ENCODE measurements at places on chromosomes 5 and 9. TPM values are rescaled to one million over a fixed set of nuclear protein-coding genes. Genes with fewer than 3 reads are reported as not detected.

PDE6A gene
- total RNA-seq = not detected

FCN2 gene
- total RNA-seq = not detected

PTGR1 gene
- 43.5 TPM for total RNA-seq

RANBP3L gene
- 2.3 TPM for total RNA-seq

PAEP gene
- not detected for total RNA-seq

OR2S2 gene
- total RNA-seq = 0.32 TPM

OR1J2 gene
- total RNA-seq = 0.24 TPM

MTREX gene
- total RNA-seq = 64.4 TPM

PCA3 gene
- total RNA-seq = not detected

LCP2 gene
- total RNA-seq = not detected

PDCD1LG2 gene
- 20.1 TPM for total RNA-seq

PCDHB2 gene
- total RNA-seq = 6.8 TPM

KCNMB1 gene
- total RNA-seq = under 0.01 TPM

TMC1 gene
- total RNA-seq = 0.85 TPM

NMUR2 gene
- not detected for total RNA-seq
